ENCODE measurements at places on chromosomes 5 and 9.

DNA sequence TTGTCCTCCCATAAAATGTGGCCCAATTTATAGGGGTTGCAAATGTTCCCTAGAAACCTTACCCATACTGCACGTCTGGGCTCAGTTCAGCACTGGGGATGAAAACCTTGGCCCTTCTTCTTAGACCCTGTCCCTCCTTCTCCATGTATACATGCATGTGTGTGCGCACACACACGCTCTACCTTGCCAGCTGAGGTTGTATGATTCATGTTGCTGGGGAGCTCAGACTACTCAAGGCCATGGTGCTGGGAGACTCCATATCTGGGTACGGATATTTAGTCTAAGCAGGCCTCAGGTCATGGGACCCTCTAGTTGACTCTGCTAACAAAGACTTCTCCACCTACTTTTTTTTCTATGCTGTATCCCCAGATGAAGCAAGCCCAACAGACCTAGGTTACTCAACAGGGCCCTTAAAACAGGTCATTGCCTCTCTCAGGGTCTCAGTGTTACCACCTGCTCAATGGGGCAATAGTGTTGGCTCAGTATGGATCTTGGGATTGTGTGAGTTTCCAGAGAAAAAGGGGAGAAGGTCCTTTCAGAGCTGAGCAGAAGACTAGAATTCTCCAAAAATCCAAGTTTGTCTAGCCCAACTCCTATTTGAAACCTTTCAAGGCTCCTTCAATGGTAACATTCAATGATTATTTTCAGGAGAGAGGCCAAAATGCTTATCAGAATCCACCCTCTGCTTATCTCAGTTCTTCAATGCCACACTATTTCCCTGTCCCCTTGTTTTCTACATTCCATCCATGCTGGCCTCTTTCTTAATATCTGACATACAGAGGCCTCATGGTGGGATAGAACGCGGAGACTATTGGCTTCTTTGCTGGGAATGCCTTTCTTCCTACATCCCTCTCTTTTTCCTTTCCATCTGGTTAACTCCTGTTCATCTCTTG, 123.6 kb upstream of the PITX1 start:
- H3K27ac ChIP-seq: peak overlapping the region; percentile 92
- DNase-seq: no peak
- no peak overlapping the region for H3K4me3 ChIP-seq
- H3K36me3 ChIP-seq: no peaks in the 10 kb centered on the region
- H3K4me1 ChIP-seq: peaks cover 70% of the 10 kb centered on the region

- no peak overlapping the region for H3K4me3 ChIP-seq
- H3K36me3 ChIP-seq: no peaks in the 10 kb centered on the region
- H3K27me3 ChIP-seq: no peaks in the 10 kb centered on the region
- DNase-seq: no peak
These were observed 68.6 kb downstream of the VCAN start for GRCh38 chr5:83540105-83540504.

GRCh38 chr5:58107704-58108103, 352.2 kb downstream of the PLK2 start:
- H3K27me3 ChIP-seq: no peaks in the 10 kb centered on the region
- DNase-seq: no peak
- no peaks in the 10 kb centered on the region for H3K36me3 ChIP-seq
- H3K4me1 ChIP-seq: no peaks in the 10 kb centered on the region
- H3K4me3 ChIP-seq: no peak overlapping the region
- no peak overlapping the region for H3K27ac ChIP-seq

DNA sequence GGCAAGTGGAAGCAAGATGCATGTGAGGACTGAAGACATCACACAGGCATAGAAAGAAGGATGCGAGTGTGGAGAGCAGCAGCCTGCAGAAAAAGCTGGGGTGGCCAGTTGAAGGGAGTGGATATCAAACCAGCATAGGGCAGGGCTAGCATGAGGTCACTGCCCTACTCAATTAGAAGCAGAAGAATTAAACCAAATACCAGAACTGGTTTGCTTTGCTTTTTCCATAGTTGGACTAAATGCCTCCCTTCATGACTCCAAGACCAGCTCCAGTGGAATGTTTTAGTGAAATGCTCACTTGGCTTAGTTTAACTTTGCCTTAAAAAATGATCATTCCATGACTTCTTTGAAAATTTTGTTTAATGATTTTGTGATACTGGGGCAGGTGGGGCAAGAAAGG, 45.8 kb downstream of the TMEM167A start:
- no peaks in the 10 kb centered on the region for H3K36me3 ChIP-seq
- H3K4me1 ChIP-seq: no peaks in the 10 kb centered on the region
- no peak overlapping the region for H3K27ac ChIP-seq
- no peak overlapping the region for H3K4me3 ChIP-seq
- DNase-seq: no peak

All from esophagus squamous epithelium (tissue), 5 donors.